ENCODE measurements at places on chromosomes 7 and 10.

GRCh38 chr10:108031505-108031904 is 867.0 kb upstream of the SORCS1 start:
- DNase-seq = no peak

DNA sequence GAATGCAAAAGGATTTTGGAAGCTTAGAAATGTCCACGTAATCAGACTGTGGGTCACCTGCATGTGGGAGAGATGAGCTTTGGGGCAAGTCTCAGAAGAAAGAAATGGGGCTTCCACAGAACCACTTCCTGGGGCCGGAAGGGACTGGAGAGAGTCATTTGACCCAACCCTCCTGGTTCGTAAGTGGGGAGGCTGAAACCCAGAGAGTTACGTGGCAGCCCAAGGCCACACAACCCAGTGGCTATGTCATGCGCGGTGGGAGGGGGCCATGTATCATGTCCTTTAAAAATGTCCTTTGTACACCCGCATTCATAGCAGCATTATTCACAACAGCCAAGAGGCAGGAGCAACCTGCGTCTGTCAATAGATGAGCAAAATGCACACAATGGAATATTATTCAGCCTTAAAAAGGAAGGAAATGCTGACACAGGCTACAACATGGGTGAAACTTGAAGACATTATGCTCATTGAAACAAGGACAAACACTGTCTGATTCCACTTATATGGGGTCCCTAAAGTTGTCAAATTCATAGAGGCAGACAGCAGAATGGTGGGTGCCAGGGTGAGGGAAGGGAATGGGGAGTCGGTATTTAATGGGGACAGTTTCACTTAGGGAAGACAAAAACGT is 15.1 kb downstream of the CAMK2B start:
- no peak for DNase-seq

- no peak for DNase-seq
These were observed 14.2 kb downstream of the DDX56 start for GRCh38 chr7:44559485-44559884.

DNA sequence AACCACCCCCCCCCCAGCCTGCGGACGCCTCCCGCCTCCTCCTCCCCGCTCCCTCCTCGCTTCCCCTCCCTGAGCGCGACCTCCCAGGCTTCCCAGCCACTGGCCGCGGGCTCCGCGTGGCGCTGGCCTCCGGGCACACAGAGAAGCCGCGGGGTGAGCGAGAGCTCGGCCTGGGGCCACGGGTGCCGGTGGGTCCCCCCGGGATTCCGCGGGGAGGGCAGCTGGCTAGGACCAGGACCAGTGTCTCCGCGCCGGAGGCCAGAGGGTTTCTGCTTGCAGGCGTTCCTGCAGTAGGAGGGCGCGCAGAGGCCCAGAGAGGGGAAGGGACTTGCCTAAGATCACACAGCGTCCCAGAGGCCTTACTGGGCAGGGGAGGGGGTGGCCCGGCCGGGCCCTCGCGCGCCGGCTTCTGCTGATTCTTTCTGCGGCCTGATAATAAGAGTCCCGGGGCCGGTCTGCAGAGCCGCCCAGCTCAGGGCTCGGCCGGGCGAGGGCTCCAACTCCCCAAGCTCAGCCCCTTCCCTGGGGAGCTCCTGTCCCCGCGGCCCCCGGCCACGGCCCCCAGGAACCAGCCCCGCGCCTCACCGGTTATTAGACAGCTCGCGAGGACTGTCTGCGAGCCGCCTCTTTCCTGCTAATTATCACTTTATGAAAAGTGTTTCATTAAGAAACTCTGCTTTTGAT is 10.1 kb downstream of the UNCX start:
- DNase-seq = no peak

DNA sequence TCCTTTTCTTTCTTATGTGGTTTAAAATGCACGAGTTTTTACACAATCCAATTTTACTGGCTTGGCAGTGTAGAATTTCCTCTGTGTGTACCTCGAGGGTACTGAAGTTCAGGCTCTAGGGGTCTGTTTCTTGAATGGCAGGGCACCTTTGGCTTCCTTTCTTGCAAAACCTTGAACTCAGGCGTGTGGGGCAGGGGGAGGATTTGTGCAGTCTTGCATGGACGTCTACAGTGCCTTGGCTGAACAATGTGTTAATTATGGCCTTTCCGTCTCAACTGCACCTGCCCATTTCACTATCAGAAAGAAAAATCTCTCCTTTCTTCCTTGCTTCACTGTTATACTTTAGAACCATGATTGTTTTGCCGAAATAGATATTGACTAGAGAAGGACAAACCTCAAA is 570.9 kb downstream of the INHBA start:
- no peak for DNase-seq

- DNase-seq = no peak
These were observed 47.0 kb downstream of the MAD1L1 start for GRCh38 chr7:2185715-2186114.

DNA sequence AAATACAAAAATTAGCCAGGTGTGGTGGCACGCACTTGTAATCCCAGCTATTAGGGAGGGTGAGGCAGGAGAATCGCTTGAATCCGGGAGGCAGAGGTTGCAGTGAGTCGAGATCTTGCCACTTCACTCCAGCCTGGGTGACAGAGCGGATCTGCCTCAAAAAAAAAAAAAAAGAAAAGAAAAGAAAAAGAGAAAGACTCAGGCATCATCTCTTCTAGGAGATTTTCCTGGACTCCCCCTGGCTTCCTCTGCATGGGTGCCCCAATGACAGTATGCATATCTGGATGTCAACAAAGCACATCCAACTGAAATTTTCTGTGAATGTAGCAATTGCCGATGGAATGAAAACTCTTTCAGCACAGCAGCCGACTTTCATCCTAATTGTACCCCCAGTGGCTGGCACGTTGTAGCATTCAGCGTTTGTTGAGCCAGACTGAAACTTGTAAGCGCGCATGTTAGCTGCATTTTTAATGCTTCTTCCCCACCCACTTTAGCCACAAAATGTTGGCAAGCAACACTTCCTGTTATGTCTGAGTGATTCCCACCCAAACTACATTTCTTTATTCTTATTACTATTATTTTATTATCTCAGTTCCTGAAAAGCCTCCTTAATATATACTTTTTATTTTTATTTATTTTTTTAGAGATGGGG is 70.2 kb downstream of the PRTFDC1 start:
- peak; percentile 45 for DNase-seq

- DNase-seq = no peak
These were observed 53.7 kb downstream of the LRRC17 start for GRCh38 chr7:102966465-102966864.

GRCh38 chr7:50497968-50498367 is 47.8 kb upstream of the FIGNL1 start:
- no peak for DNase-seq

- DNase-seq = no peak
These were observed 234.5 kb downstream of the TCERG1L start for GRCh38 chr10:131077031-131077430.

DNA sequence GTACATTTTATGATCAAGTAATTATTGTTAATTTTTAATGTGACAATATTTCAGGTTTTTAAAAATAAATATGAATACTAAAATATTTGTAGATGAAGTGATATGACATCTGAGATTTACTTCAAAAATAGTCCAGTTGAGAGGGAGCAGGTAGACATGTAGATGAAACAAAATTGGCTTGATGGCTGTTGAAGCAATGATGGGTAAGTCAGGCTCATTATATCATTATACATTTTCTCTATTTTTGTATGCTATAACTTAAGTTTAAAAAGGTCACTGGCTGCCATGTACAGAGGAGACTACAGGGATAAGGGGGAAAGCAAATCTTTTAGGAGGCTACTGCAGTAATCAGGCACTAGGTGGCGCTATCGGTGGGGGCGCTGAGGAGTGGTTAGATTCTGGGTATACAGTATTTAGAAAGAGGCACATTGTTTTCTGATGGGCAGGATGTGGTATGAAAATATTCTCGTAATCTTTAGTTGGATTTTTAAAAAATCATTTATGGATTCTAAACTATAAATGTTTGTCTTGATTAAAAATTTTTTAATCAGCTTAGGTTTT is 189.8 kb upstream of the IMMP2L start:
- DNase-seq = peak; percentile 52

GRCh38 chr7:29639886-29640595 is 76.4 kb downstream of the PRR15 start:
- no peak for DNase-seq

- no peak for DNase-seq
These were observed 109.3 kb downstream of the UBE2H start for GRCh38 chr7:129843365-129843898.

DNA sequence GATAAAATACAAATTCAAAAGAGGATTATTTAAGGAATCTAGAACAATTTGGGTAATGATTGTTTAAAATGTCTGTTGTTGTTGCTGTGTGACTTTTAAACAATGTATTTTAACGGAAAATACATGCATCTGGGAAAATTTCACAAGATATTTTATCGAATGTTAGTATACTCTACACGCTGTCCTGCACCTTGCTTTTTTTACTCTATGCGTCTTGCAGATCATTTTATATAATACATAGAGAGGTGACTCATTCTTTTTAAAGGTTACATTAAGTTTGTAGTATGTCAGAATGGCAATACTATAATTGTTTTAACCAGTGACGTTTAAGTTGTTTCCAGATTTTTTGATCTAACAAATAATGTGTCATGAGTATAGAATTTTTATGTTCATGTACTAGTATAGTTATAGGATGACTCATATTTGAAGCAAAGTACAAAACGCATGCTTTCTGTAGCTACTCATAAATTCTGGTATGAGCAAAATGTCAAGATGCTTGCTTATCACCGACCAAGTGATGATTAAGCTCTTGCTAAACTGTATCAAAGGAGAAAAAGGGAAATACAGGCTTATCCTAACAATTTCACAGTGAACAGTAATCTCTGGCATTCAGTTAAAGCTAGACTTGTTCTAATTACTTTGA is 4.9 kb downstream of the DKK1 start:
- DNase-seq = no peak

- DNase-seq = no peak
These were observed 58.7 kb downstream of the DNAJC1 start for GRCh38 chr10:21944727-21945386.

DNA sequence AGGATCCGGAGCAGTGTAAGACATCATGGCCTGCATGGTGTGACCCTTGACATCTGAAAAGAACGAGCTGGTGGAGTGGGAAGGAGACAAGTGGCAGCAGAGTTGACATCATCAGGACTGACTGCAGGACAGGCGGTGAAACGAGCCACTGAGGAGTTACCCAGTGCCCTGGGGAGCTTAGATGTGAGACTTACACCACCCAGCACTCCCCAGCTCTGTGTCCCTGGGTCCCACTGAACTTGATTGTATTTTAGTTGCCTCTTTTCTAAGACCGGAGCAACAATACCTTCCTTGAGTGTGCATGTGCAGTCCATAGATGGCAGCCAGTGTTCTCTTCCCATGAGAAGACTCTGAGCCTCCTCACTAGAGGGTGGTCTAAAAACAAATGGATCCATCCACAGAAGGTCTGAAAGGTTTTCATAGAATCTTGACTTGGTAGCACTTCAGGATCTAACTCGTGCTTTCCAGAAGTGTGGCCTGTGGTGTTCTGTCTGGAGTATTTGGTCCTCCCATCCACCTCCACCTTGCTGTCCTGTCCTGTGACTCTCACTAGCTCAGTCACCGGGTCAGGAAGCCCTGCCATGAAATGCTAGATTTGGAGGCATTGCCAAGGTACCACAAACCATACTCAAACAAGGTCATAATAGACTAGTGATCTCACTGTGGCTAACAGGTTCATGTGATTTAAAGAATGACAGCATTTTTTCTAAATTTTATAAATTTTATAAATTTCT is 59.0 kb downstream of the IKZF1 start:
- DNase-seq = no peak

- DNase-seq = no peak
These were observed 342.5 kb downstream of the PTPRN2 start for GRCh38 chr7:158244873-158245723.

DNA sequence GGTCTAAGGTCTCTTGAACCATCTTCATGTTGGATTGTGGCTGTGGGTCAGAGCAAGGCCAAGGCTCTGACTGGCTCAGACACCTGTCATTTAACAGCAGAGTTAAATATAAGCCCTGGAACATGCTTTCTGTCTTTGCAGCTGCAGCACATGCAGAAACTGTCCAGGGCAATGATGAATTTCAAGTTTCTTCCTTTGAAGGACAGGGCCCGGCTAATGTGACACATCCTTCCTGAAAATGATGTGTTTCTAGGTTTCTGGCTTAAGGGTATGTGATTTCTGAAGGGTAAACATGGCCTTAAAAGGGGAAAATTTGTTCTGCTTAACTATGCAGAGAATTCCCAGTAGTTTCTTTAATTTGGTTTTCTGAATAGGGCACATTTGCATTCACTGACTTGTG is 34.0 kb upstream of the SLC35B4 start:
- no peak for DNase-seq

- no peak for DNase-seq
These were observed 218.1 kb downstream of the TSPAN12 start for GRCh38 chr7:120639884-120640283.

DNA sequence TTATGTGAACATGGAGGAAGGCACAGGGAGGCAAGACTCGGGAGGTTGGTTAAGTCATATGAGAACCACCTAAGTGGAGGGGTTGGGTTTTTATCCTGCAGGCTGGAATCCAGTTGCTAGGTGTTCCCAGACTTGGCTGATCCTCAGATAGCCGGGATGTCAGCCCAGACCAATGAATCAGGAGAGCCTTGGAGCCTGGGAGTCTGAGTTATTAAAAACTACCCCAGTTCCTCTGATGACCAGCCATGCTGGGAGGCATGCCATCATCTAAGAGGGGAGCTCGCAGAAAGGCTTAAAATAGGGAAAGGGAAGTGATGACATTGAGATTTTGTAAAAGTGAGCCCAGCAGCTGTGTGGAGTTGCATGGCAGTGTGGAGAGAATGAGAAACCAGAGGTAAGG is 238.1 kb downstream of the ZNF248 start:
- no peak for DNase-seq

GRCh38 chr10:51029172-51029641 is 45.1 kb upstream of the PRKG1 start:
- no peak for DNase-seq

GRCh38 chr10:127418536-127419168 is 130.5 kb upstream of the NPS start:
- no peak for DNase-seq

- no peak for DNase-seq
These were observed 530.6 kb downstream of the ANKRD7 start for GRCh38 chr7:118755067-118755625.

Data from activated naive CD4-positive, alpha-beta T cell treated with Interleukin-2 at 50 U/mL for 16 hours (primary cell).